Stimulated activated CD8-positive, alpha-beta memory T cell treated with anti-CD3 and anti-CD28 coated beads, Interleukin-4, amount 100 ng/mL, for 48 hours (primary cell): ENCODE measurements at places on chromosomes 3 and 15.
A peak's percentile ranks its signal among the peaks of the same experiment; 100 is the strongest.

DNA sequence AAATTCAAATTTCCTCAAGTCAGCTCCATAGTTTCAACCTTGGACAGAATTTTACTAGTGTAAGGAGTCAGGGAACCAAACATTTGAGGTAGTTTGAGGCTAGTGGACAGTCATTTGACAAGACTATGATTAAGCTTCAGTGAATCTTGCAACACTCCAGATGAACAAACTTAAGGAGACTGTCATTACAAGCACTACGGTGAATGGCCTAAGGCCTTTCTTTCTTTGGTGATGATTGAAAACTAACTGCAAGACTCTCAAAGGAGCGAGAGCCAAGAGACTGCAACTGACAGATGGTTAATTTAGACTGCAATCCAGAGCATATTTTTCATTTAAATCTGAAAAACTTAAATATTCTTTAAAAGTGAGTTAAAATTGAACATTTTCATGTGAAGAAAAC, 272.3 kb upstream of the NECTIN3 start:
- no peak for DNase-seq

- peak; percentile 82 for DNase-seq
Measured at GRCh38 chr15:75452364-75452864, 924 bp upstream of the SIN3A start.

DNA sequence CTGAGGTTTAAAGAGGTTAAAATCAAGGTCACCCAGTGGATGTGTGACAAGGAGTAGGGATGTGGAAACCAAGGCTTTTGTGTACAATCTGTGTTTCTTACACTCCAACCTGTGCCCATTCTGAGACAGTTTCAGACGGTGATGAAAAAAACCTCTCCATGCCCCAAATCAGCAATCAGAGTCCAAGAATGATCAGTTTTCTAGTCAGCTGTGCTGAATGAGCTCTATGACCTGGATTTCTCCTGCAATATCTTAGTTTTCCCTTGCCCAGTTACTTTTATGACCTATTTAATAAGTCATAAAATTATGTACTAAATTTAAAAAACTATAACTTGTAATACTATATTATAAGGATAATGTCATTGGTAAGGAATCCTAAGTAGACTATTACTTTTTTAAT, 37.5 kb upstream of the CBLB start:
- no peak for DNase-seq

GRCh38 chr15:68258692-68259091, 18.9 kb upstream of the FEM1B start:
- peak; percentile 38 for DNase-seq

DNA sequence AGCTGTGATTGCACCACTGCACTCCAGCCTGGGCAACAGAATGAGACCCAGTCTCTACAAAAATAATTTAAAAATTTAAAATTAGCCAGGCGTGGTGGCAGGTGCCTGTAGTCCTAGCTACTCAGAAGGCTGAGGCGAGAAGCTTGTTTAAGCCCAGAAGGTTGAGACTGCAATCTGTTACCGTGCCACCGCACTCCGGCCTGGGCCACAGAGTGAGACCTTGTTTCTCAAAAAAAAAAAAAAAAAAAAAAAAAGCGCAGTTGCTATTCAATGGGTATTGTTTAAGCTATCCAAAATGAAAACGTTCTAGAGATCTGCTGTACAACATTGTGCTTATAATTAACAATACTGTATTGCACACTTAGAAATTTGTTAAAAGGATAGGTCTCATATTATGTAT, 24.0 kb downstream of the ZNF148 start:
- DNase-seq = no peak

GRCh38 chr15:85704066-85704465, 90.7 kb downstream of the KLHL25 start:
- no peak for DNase-seq

- DNase-seq = peak; percentile 11
Measured at GRCh38 chr3:126544596-126545281, 14.0 kb downstream of the C3orf22 start.

GRCh38 chr3:40333852-40334251, 24.3 kb downstream of the EIF1B start:
- no peak for DNase-seq

DNA sequence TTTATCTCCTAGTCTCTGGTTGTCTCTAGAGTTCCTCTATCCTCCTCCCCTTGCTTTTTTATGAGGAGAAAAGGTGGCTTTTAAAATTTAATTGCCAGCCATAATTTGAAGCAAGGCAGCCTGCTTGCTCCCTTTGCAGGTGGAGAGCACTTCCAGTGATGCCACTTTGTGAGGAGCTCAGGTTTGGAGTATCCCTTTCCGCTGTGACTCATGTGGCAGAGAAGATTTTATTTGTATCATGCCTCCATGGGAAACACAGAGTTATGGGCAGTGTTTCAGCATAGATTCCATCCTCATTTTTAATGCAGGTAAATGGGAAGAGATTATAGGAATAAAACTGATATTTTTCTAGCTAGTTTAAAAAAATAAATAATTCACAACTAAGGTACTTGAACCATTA, 7.0 kb downstream of the PPM1L start:
- no peak for DNase-seq

DNA sequence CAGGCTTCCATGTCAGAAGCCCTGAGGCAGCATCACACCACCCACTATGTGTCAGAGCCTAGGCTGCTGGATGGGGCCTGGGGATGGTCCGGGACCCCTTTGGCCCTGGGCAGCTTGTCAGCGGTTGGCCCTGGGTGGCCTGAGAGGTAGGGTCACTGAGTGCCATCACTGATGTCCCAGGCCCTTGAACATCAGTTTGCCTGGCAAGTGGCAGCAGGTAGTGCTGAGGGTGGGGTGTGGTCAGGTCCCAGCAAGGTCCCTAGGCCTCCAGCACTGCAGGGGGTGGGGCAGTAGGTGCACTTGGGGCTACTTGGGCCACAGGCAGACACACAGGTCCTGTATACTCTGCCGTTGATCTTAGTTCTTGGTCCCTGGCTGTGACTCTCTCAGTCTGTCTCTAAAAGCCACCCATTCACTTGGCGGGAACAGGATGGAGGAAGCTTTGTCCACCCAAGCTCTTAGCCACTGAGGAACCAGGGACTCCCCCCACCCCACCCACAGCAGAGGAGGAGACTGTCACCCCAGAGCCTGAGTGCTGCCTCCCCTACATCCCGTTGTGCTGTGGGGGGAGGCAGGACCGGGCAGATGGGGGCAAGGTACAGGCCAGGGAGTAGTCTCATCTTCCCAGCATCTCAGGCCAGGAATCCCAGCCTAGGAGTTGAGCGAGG, 5.8 kb downstream of the GNAI2 start:
- DNase-seq = no peak

DNA sequence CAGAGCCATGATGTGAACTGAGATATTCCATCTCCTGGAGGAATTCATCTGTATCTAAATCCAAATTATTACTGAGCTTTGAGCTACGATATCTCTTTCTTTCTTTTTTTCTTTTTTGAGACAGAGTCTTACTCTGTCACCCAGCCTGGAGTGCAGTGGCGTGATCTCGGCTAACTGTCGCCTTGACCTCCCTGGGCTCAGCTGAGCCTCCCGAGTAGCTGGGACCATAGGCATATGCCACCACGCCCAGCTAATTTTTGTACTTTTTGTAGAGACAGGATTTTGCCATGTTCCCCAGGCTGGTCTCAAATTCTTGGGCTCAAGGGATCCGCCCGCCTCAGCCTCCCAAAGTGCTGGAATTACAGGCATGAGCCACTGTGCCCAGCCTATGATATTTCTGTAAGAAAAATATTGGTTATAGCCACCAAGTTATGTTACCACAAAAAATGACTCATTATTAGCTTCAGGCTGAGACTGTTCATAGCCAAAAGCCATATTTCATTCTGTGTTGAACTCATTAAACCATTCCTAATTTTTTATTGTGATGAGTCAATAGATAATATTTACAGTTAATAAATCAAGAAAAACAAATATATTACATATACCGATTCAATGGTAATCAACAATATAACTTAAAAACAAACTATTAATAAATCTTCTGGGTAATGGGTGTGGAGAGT, 27.1 kb upstream of the SLC30A4 start:
- DNase-seq = no peak

GRCh38 chr15:66249605-66250174, 3.9 kb downstream of the MEGF11 start:
- DNase-seq = no peak

DNA sequence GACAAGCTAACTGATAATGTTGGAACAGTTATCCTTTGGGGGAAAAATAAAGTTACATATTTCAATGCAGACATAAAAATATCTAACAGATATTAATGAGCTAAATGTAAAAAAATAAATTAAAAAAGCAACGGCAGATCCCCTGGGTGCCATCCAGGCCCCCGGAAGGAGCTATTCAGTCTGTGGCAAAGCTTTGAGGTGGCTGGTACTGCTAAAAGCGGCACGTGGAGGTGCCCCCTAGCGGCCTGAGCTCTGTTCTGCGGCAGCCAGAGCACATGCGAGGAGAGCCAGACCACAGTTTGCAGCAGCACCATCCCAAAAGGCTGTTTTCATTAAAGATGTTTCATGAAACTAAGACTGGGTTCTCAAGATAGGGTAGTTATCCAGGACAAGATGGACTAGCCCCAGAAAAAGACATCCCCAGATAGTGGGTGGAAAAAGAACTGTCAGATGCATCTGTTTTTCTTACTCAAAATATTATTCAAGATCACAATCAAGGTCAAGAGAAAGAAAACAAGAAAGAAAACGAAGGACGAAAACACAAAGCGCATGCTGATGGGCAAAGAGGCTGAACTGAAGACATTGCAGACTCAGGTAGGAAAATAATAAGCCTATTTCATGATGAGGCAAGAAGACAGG, 18.7 kb downstream of the AP3S2 start:
- peak; percentile 91 for DNase-seq

- DNase-seq = no peak
Measured at GRCh38 chr15:78047761-78048627, 29.5 kb downstream of the TBC1D2B start.

DNA sequence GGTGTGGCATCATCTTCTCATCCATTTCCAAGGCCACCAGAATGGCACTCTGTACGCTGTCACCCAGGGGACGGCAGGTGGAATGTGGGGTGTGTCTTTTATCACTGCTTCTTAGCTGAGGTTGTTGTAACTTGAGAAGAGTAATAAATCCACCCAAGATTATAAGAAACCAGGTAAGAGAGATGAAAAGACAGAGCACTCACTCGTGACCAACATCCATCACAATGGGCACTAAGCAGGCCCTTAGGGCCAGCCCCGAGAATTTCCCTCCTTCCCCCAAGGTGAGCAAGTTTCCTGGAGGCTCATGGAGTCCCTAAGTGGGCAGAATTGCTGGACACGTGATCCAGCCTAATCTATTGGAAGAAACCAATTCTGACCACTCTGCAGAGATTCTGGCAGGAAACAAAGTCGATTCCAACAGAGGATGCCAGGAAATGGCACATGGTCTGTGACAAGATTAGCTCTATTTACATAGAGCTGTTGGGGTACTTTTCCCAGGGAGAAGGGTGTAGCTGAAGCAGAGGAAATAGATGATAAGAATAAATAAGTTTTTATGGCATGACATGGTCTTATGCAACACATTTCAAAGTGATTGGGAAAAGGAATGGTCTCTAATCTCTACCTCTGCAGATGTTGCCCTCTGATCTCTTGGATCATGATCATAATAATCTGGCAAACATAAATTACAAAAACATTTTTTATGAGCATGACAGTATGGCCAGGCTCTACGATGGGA, 22.5 kb downstream of the SLC6A20 start:
- peak; percentile 5 for DNase-seq

DNA sequence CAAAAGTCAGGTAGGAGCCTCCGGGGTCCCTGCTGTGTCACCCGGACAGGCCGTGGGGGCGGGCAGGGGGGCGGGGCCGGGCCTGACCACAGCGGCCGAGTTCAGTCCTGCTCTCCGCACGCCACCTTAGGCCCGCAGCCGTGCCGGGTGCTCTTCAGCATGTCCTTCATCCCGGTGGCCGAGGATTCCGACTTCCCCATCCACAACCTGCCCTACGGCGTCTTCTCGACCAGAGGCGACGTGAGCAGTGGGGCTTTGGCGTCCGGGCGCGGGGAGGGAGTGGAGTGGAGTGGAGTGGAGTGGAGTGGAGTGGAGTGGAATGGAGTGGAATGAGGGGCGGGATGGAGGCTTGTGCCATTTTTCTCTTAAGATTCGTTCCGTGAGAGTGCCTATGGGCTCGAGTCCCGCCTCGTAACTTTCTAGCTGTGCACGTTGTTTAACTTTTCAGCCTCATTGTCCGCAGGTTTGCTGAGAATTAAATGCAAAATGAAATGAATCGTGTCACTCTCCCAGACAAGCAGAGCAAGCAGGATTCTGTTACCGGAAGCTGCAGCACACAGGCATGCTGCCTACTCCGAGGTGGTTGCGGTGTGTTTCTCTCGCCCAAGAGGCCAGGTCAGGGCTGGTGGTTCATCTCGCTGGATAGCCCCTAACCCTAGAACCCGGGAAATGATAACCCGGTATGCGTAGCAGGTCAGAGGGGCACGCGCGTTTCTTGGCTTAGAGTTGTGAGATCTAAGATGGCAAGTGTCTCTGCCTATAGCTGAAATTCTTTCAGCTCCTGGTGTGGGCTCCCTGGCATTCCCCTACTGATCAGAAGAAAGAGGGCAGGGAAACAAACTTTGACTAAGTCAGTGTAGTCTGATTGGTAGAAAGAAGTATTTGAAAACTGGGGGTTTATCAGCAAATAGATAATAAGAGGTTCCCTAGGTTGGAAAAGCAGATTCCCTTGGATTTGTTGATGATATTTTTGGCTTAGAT, at the start of gene FAH:
FAH (plus strand) TSS at position 104 of the 981 bp plus-strand sequence; CDS start at position 160, 56 bp downstream.
- peak; percentile 67 for DNase-seq

DNA sequence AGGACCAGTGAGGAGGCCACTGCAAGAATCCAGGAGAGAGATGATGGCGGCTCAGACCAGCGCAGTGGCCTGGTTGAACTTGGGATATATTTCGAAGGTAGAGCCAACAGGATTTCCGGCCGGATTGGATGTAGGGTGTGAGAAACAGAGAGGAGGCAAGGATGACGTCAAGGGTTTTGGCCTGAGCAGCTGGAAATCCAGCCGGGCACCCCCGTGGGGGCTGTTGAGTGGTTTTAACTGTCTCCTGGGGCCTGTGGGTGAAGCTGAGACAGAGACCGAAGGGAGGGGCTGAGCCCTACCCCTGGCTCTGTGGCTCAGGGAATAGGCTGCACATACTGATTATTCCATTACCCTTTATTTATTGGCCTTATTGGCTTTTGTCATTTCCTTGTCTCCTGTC, 45.7 kb downstream of the EXOG start:
- DNase-seq = no peak

DNA sequence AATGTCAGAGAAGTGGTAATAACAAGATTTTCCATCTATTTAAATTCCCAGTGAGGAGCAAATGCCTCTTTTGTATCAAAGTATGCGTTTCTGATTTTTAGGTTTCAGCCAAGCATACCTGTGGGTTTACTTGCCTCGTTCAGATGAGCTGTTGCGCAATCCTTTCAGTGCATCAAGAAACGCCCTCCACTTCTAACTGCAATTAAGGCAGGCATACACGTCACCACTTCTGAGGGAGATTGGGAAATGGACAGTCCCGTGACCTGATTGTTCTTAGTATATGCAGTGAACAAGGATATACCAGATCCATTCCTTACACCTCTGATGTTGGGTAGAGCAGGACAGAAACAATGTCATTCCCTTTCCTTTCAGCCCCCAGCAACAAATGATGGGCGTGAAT, 219.0 kb downstream of the ITPR1 start:
- no peak for DNase-seq
